Natural killer cell (primary cell): ENCODE measurements at places on chromosomes 3 and 15. TPM values are rescaled to one million over a fixed set of nuclear protein-coding genes. Genes with fewer than 3 reads are reported as not detected.

DNA sequence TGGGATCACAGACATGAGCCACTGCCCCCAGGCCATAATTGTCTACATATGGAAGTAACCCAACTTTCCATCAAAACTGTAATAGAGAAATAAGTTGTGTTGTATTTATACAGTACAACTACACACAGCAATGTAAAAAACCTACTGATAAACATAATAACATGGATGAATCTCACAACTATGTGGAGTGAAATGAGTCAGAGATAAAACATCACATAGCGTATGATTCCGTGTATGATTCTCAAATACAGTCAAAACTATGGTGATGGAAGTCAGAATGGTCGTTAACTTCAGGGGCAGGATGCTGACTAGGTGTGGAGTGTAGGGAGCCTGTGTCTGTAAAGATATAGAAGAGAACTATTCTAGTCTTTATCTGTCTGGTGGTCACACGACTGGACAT, 332.7 kb upstream of the SLCO3A1 start:
- DNase-seq, result no peak

DNA sequence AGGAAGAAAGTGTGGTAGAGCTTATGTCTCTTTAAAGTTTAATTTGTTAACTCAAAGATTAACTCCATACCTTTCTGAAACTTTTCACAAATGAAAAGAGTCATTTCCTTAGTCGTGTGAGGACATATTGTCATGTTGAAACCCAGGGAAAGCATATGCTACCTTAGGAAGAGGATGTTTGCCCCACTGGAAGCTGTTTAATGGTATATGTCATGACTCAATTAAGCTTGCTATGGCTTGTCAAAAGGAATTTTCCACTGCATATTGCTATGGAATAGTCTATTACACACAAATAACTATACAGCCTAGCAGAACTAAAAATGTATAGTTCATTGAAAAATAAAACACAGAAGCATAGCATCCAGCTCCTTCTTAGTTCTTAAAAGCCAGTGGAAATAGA, 69.9 kb downstream of the NSUN3 start:
- DNase-seq, result no peak

DNA sequence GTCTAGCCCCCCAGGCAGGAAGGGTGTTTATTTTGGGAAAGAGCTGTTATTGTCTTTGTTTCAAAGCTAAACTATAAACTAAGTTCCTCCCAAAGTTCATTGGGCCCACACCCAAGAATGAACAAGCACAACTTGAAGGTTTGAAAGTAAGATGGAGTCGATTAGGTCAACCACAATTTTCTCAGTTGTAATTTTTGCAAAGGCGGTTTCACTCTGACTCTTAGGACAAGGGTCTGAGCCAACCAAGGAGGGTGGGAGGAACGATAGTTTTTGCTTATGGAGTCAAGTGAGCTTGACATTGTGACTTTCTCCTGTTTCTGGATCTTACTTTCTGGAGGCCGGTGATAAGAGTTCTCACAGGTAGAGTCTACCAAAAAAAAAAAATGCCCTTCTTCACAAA, 5.8 kb upstream of the ZNF770 start:
- no peak for DNase-seq

GRCh38 chr3:80187981-80188380, 420.2 kb upstream of the ROBO1 start:
- DNase-seq, result no peak

MOBP gene
- total RNA-seq, result not detected

TTC23 gene
- total RNA-seq, result 1.0 TPM
